ENCODE measurements at places on chromosomes 3 and 15. TPM values are rescaled to one million over a fixed set of nuclear protein-coding genes. Genes with fewer than 3 reads are reported as not detected.

DNA sequence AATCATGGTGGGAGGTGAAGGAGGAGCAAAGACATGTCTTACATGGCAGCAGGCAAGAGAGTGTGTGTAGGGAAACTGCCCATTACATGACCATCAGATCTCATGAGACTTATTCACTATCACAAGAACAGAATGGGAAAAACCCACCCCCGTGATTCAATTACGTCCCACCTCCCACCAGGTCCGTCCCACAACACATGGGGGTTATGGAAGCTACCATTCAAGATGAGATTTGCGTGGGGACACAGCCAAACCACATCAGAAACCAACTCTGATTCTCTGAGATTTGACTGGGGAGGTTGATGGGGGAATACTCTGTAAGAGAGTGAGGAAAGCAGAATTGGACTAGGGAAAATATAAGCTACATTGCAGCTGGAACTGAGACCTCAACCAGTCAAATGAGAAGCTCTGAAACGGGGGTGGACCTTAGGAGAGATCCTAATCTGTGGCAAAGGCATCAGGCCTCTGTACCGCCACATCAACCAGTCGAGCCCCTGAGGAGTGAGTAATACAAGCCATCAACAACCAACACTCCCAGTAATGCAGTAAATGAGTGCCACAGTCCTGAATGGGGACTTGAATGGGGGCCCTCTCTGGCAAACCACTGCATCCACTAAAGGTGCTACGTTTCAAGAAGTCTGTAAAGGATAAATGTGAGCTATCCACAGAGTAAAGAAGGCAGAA, 207.9 kb upstream of the GADL1 start:
- no peak for DNase-seq

ROBO1 gene
- total RNA-seq = 13.4 TPM

DNA sequence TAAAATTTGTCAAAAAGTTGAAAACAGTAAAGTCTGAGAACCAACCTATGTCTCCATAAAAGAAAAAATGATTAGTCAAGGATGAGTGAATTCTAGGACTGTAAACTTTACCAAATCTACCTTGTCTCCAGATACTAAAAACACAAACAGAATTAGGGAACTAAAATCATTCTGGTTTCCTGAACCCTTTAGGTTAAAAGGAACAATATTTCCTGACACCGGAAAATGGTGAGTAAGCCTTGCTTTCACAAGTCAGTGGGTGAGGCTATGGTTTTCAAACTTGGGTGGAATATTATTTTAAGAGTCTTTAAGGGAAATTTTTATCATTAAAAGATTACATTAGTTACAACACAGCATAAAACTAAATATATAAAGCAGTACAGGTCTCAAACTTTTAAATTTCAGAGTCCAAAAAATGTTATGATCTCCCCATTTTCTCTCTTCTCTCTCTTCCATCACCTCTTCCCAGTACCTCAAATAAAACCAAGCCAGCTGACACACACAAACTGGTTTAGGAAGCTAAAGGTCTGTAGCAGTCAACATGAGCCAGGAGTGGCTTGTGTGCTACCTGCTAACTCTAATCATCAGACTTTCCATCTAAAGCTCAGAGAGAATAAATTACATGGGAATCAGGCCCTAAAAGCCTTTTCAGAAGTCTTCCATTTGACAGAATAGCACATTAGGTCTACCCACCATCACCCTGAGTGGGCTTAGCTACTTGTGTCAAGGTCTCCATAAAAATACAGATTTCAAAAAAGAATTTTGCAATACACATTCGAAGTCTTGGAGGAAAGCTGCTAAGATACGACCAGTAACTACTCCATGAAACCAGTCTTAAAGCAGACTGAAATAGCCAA, 2.2 kb downstream of the SLC12A6 start:
- DNase-seq = no peak

- no peak for DNase-seq
Measured at GRCh38 chr3:86995537-86995936, 4.6 kb upstream of the VGLL3 start.

RTP1 gene
- total RNA-seq = not detected

- DNase-seq = no peak
Measured at GRCh38 chr15:49421991-49422390, 1.1 kb upstream of the FGF7 start.

PLA2G4D gene
- not detected for total RNA-seq

DNA sequence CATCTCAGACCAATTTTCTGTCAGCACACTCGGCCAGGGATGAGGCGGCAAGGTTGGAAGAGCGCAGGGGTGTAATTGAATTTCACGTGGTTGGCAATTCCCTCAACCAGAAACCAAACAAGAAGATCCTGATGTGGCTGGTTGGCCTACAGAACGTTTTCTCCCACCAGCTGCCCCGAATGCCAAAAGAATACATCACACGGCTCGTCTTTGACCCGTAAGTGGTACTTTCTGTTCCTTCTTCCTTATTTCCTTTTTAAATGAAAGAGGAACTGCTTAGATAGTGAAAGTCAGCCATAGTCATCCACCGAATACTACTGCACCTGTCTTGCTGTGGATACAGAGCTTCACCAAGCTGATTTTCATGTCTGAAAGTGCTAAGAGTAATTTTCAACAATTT, 60.1 kb downstream of the SGO1 start:
- DNase-seq = no peak

DNA sequence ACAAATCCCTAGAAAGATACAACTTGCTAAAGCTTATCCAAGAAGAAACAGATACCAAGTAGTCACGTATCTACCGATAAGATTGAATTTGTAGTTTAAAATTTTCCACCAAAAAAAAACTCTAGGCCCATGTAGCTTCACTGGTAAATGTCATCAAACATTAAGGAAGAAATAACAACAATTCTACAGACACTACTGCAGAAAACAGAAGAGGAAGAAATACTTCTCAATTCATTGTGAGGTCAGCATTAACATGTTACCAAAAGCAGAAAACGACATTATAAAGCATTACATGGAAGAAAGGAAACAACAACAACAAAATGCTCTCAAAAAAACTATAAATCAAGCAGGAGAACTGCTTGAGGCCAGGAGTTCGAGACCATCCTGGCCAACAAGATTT, 27.5 kb upstream of the TM4SF19 start:
- no peak for DNase-seq

IMPG2 gene
- 0.11 TPM for total RNA-seq

- DNase-seq = no peak
Measured at GRCh38 chr15:75347222-75348033, 589 bp downstream of the NEIL1 start.

UROC1 gene
- not detected for total RNA-seq

GRCh38 chr3:37129871-37130270, 44.5 kb downstream of the LRRFIP2 start:
- DNase-seq = no peak

GRCh38 chr3:1591327-1592028, 498.7 kb downstream of the CNTN6 start:
- no peak for DNase-seq

DNA sequence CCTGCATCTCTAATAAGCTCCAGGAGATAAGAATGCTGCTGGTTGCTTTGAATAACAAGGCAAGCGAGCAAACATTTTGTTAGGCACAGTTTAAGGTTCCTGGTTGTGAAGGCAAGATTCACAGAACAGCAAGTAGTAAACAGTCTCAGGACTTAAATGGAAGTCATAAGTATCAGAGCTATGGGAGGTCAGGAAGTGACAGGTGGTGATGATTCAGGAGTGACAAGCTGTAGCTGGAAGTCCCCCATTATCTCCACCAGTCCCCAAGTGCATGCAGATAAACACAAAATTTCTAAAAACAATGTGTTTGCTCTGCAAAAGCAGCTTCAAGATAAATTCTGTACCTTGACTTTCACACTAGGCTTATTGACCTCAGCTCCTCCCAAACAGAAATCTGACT, 3.3 kb downstream of the FETUB start:
- no peak for DNase-seq

- no peak for DNase-seq
Measured at GRCh38 chr15:89991312-89991711, 9.8 kb upstream of the ZNF710 start.

DNA sequence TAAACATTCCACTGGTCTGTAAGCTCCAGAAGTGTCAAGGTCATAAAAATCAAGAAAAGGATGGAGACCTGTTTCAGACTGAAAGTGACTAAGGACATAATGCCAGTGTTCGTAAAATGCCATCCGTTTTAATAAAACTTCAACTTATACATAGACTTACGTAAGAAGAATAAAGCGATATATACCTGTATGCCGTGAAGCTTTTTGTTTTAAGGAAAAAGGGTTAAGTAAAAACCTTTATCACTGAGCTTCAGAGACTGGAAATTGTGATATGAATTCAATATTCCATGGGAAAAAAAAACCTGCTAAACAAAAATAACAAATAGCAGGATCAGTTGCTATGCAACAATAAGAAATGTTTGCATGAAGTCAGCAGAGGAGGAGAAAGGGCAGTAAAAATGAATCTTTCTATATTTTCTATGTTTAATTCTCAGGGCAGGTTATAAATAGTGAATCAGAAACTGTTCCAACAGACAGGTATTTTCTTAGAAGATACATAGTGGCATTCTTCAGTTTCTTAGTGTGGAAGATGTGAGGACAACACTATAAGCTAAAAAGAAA, 42.5 kb downstream of the CHSY1 start:
- DNase-seq = no peak

LIPH gene
- 6.9 TPM for total RNA-seq

PRKCI gene
- 20.3 TPM for total RNA-seq

DNA sequence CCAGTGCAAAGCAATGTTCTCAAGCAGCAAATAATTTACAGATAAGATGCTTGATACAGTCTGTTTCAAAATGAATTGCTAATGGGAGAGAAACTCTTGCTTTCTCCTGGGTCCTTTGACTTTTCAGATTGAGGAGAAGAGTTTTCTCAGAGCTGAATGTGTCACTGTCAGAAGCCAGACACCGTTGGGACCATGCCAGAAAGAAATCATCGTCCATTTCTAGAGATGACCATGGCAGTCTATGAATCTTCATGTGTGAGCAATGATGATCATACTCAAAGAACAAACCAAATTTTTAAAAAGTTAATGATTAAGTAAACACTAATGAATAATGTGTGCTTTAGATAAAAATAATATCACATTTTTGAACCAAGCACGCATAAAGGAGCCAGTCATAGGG, 77.6 kb downstream of the ZNF385D start:
- DNase-seq = no peak

DNA sequence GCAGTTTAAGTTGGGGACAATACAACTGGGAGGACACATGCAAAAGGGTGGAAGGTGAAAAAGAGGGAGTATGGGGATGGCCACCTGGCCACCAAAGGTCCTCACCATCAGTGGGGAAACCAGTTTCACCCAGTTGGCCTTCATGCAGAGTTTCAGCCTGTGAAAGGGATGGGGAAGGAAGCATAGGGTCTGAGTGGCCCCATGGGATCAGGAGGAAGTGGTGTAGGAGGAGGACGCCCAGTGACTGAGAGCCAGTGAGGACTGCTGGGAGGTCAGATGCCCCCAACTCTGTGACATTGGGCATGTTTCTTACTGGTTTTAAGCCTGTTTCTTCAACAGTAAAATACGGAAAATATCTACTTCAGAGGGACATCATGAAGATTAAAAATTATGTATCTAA, 16.3 kb downstream of the BCL2A1 start:
- DNase-seq = no peak

HTR3C gene
- not detected for total RNA-seq

GRCh38 chr15:47685141-47685870, 32.0 kb upstream of the SEMA6D start:
- no peak for DNase-seq

PLCB2 gene
- total RNA-seq = 6.9 TPM

GRCh38 chr15:51097553-51098330, 3.0 kb upstream of the TNFAIP8L3 start:
- no peak for DNase-seq

NLGN1 gene
- 5.2 TPM for total RNA-seq

GRCh38 chr3:50587806-50588758, 18.8 kb downstream of the HEMK1 start:
- no peak for DNase-seq

DNA sequence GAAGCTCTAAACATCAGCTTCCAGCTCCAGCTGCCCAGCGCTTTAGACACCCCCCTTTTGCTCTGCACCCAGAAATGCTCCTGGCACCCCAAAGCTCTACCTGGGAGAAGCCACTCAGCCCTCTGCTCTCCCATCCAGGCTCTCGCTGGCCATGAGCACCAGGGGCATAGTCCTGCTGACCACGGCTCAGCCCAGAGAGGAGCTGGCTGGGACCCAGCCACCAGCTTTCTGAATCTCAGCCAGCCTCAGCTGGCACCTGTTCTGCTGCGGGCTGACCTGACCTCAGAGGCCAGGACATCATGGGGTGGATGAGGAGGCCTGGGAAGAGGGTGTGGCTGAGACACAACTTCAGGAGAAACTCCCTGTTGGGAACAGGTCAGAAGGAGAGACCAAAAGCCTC, 8.6 kb downstream of the NTRK3 start:
- no peak for DNase-seq

NME9 gene
- total RNA-seq = not detected
